ENCODE measurements at places on chromosomes 16 and 17. TPM values are rescaled to one million over a fixed set of nuclear protein-coding genes. Genes with fewer than 3 reads are reported as not detected.

CRYM gene
- polyA plus RNA-seq: 10.8 TPM

NLK gene
- polyA plus RNA-seq: 49.2 TPM

GPR179 gene
- polyA plus RNA-seq: 0.12 TPM

CASKIN1 gene
- 1.9 TPM for polyA plus RNA-seq

CD300C gene
- 0.56 TPM for polyA plus RNA-seq

TBC1D3E gene
- not detected for polyA plus RNA-seq

PIK3R6 gene
- 1.2 TPM for polyA plus RNA-seq

SULT1A4 gene
- polyA plus RNA-seq: 21.0 TPM

RAB11FIP4 gene
- polyA plus RNA-seq: 16.5 TPM

IL17C gene
- polyA plus RNA-seq: 0.10 TPM

SMG6 gene
- polyA plus RNA-seq: 31.9 TPM

SMIM36 gene
- polyA plus RNA-seq: not detected

TPSAB1 gene
- polyA plus RNA-seq: not detected

CACNG3 gene
- polyA plus RNA-seq: not detected

DLX3 gene
- polyA plus RNA-seq: 0.90 TPM

DNA sequence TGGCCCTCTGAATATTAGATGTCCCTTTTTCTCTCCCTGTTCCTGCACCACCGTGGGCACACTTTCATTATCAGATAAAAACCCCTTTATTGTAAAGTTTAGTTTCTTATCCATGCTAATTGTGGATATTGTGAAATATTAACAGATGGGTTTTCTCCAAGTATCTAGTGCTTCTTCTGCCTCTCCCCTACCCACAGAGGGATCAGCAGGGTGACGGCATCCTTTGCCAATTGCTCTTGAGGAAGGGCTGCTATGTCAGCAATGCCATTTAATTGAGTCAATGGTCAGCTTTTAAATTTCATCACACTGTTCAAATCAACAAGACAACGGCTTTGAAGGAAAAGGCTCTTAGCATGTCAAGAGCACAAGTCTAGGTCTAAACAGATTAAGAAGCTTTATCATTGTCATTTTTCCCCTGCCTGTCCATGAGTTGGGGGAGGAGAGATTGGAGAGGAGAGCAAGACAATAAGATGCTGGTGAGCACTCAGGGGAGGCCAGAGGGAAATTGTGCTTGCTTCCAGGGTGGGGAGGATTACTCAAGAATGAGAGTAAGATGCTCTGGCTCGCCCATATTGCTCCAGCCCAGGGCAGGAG lies 443.0 kb upstream of the CCL2 start:
- no peak for DNase-seq

DNA sequence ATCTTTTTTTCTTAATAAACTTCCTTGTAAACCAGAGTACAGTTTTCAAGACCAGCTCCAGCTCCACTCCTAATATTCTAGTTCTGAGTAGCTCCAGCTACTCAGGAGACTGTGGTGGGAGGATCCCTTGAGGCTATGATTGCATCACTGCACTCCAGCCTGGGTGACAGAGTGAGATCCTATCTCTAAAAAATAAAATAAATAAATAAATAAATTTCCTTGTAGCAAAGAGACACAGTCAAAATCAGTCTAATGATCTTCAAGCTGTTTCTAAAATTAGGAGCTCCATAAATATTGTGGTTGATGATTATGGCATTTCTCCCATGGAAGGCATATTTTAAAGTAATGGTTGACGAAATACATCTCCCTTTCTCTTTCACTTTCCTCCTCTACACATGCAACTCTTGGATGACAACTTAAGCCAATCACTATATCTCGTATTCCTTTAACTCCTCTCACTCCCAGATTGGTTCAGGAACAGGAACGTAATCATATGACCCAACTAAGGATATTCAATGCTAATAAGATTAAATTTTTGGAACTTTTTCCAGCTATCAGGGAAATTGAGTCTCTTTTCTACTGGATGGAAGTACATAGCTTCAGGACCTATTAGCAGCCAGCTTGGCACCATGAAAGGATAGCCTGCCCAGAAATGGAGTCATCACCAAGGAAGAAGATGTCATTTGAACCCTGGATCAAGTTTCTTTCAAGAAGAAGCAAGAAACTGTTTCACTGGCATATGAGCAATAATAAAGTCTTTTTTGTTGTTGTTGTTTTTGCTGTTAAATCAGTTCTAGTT lies 42.1 kb upstream of the TAOK1 start:
- no peak for DNase-seq

DNA sequence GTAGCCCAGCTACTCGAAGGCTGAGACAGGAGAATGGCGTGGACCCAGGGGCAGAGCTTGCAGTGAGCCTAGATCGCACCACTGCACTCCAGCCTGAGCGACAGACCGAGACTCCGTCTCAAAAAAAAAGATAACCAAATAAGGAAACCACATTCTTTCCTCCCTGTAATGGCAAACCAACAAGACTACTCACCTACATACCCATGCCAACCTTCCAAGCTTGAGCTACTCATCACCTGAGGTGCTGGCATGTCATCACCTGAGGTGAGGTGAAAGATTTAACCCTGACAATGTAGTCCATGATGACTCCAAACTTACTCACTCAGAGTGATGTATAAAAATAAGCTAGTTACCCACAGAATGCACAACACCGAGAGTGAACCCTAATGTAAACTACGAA lies 85.2 kb downstream of the SMG6 start:
- no peak for DNase-seq

DNA sequence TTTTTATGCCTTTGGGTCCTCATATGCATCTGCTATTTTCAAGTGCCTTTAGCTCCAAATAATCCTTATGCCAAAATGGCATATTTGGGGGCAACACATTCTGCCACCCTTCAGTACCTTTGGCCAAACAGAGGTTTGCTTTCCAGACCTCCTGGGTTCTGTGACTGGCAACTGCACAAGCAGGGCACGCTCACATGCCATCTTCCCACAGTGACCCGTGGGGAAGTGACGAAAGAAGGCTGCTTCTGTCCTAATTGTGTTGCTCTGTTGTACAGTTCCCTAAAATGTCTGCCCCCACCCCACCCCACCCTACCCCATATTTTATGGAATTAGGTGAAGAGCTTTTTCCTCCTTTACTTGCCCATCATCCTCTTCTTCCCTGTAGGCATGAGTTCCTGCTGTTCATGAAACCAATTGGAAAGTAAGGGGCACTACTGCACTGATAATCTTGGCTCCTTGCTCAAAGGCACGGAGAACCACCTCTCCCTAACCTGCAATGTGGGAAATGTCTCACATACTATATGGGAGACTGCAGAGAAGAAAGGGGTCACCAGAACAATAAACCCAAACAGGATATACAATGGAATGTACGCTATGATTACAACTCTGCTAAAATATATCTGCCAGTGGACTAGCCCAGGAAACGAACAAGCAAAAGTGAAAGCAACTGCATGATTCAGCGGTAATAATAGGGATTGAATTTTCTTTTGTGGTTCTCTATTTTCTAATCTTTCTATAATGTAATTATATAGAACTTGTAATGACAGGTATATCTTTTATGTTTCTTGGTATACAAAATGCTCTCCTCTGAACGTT lies 3.3 kb upstream of the SLFN12L start:
- no peak for DNase-seq

- no peak for DNase-seq
Observed at GRCh38 chr16:58418601-58419000, 26.3 kb downstream of the GINS3 start.

- DNase-seq: no peak
Observed at GRCh38 chr17:64392300-64392699, 1.6 kb upstream of the PECAM1 start.

DNA sequence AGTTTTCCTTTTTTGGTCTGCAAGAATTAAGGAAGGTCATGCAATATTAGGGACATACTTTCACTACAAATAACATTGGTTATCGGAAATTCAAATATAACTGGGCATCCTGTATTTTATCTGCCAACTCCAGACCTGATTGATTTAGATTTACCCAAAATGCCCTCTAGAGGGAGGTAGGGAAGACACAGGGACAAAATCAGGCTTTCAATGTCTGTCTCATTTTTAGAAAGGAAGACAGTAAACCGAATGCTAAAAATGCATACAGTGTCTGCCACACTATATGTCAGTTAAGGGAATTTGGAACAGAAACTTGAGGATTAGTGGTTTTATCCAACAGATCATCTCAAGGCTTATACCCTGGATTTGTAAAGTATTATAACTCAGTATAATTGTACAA lies 161.7 kb upstream of the SOX9 start:
- DNase-seq: no peak

GRCh38 chr17:40437095-40437732 lies 6.0 kb upstream of the IGFBP4 start:
- no peak for DNase-seq

DNA sequence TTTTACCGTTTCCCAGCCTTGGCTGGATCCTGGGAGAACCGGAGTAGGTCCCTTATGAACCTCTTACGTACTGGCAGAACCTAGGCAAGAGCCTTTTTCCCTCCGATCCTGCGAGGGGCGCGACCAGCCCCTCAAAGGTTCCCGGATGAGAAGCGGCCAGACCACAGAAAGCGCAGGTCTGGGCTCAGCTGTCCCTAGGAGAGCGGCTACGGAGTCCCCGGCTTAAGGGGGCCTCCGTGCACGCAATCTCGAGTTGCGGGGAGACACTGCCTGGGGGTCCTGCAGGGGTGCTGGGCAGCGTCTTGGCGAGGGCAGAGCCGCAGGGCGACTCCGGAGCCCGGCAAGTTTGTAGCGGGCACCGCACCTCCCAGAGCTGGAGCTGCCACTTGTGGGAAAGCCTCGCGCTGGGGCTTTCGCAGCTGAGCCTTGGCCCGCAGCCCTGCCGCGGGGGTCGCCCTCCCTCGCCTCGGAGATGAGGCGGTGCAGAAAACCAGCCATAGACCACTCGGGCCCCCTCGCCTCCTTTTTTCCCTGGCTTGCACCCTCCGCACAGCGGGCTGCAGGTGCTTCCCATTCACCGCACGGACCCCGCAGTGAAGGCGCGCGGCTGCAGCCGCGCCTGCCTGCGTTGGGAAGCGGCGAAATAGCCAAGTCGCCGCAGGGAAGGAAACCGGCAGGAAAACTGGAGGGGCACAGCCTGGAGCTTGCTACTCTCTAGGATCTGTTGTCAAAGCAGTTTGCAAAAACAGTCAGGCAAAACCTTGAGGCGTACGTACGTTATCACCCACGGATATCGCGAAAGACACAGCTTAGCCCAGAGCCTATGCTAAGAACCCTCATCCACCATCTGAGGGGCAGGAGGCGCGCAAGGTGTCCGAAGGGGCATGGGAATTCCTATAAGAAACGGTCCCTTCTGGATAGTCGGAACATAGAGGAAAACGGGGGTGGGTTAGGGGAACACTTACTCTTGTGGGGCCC lies 834 bp downstream of the CDH8 start:
- peak; percentile 68 for DNase-seq

- DNase-seq: no peak
Observed at GRCh38 chr16:82630688-82631087, 3.9 kb downstream of the CDH13 start.

DNA sequence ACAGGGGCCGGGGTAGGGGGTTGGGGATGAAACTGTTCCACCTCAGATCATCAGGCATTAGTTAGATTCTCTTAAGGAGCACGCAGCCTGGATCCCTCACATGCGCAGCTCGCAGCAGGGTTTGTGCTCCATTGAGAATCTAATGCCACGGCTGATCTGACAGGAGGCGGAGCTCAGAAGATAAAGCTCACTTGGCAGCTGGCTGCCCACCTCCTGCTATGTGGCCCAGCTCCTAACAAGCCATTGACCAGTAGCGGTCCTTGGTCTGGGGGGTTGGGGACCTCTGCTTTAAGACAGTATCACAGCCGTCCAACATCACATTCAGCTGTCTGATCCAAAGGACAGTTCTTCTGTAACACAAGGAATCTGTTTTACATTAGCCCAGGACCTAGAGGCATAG lies 62.5 kb downstream of the SLC39A11 start:
- DNase-seq: no peak

GRCh38 chr16:86664522-86665318 lies 86.4 kb downstream of the FOXL1 start:
- DNase-seq: no peak

- DNase-seq: no peak
Observed at GRCh38 chr16:48318630-48319029, 66.6 kb downstream of the SIAH1 start.

- DNase-seq: no peak
Observed at GRCh38 chr16:709566-710499, 4.2 kb upstream of the FBXL16 start.

GRCh38 chr17:48724251-48725003 lies 1.4 kb downstream of the PRAC2 start:
- DNase-seq: peak; percentile 88

GRCh38 chr16:69095193-69095592 lies 10.3 kb upstream of the HAS3 start:
- DNase-seq: no peak

GRCh38 chr17:77540975-77541374 lies 400.2 kb downstream of the SEC14L1 start:
- DNase-seq: no peak

DNA sequence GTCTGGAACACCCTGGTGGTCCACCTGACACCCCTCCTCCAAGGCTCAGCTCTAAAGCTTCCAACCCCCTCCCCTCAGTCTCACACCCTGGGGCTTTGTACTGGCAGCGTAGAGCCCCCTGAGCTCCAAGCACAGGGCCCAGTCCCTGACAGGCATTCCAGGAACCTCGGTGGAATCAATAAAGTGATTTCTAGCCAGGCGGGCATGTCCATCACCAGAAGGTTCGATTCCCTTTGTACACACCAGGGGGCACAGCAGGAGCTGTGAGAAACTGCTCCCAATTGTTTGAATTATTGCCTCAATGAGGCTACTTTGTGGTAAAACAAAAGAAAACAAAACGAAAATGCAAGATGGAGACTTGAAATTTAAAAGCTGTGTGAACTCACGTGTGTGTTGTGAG lies 51.8 kb downstream of the SMPD3 start:
- DNase-seq: peak; percentile 29

GRCh38 chr17:73785958-73786743 lies 141.9 kb upstream of the SDK2 start:
- no peak for DNase-seq
